Airway epithelial cell (primary cell): ENCODE measurements at places on chromosomes 11 and 22. TPM values are rescaled to one million over a fixed set of nuclear protein-coding genes. Genes with fewer than 3 reads are reported as not detected.

Gene SPON1
- total RNA-seq = not detected in 2 replicates

Gene CD44
- total RNA-seq = 260 and 419 TPM in 2 replicates

Gene APOBEC3H
- 0.28 TPM in 1 of 2 replicates, not detected in the other for total RNA-seq

Gene PITPNM1
- total RNA-seq = 43.8 and 49.0 TPM in 2 replicates

Gene NCAM1
- total RNA-seq = not detected in 2 replicates
